Peyer's patch (tissue), 4 donors: ENCODE measurements at places on chromosomes 3 and 15. TPM values are rescaled to one million over a fixed set of nuclear protein-coding genes. Genes with fewer than 3 reads are reported as not detected.

ATP13A4 gene
- not detected for total RNA-seq

CCR3 gene
- not detected for total RNA-seq

CPLX3 gene
- total RNA-seq = not detected

BSN gene
- total RNA-seq = 3.3 TPM
